ENCODE measurements at places on chromosomes 3 and 15.

DNA sequence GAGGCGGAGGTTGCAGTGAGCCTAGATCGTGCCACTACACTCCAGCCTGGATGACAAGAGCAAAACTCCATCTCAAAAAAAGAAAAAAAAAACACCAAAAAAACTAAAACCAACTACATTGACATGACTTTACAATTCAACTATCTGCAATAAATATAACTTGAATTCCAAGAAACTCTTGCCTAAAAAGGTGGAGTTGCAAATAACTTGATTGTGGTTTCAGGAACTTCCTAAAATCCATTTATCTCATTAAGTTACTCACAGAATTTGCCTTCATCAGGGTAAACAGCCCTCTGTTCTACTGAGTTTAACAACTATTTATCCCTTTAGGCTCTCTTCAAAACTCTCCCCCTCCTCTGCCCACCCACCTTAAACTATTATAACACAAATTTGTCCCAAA, 2.7 kb upstream of the MAPK6 start:
- no peak for DNase-seq

- DNase-seq: no peak
Observed at GRCh38 chr15:61936528-61937195, 123.6 kb downstream of the VPS13C start.

DNA sequence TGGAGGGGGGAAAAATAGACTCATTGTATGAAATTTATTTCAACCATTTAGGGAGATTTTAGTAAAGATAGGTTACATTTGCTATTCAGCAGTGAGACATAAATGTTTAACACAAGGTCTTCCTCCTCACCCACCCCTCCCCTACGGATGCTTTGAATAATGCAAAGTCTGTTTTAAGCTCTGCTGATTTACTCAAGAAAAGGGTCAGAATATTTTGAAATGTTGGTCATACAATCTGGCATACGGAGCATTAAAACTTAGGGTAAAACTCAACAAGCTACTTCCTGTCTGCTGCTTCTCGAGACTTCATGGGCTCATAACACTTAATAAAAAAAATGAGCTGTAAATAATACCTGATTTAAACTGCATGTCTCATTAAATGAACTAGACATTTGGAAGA, 156.3 kb downstream of the WNT5A start:
- no peak for DNase-seq

- DNase-seq: no peak
Observed at GRCh38 chr3:156599089-156599874, 44.4 kb upstream of the SSR3 start.

- no peak for DNase-seq
Observed at GRCh38 chr15:78052545-78052944, 25.0 kb downstream of the TBC1D2B start.

All from C1 segment of cervical spinal cord (tissue), 14 donors.